ENCODE measurements at places on chromosomes 13 and 19. TPM values are rescaled to one million over a fixed set of nuclear protein-coding genes. Genes with fewer than 3 reads are reported as not detected.

GRCh38 chr19:31438401-31439269, 89.4 kb upstream of the TSHZ3 start:
- no peak for DNase-seq

- DNase-seq = no peak
Observed at GRCh38 chr19:38020311-38020710, 113.3 kb downstream of the SIPA1L3 start.

DNA sequence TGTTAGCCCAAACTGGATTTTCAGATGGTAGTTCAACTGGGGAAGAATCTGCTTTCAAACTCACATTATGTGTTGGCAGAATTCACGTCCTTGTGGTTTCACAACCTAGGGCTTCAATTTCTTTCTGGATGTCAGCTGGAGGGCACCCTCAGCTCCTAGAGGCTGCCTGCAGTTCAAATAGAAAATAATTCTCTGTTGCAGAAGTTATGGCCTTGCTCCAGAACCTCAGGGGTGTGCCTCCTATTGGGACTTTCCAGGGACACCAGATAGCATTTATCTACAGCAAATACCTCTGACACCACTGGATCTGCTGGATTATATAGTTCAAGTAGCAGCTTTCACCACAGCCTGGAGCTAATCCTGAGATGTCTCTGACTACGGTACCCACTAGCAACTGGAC, 11.8 kb upstream of the RB1 start:
- DNase-seq = no peak

DNA sequence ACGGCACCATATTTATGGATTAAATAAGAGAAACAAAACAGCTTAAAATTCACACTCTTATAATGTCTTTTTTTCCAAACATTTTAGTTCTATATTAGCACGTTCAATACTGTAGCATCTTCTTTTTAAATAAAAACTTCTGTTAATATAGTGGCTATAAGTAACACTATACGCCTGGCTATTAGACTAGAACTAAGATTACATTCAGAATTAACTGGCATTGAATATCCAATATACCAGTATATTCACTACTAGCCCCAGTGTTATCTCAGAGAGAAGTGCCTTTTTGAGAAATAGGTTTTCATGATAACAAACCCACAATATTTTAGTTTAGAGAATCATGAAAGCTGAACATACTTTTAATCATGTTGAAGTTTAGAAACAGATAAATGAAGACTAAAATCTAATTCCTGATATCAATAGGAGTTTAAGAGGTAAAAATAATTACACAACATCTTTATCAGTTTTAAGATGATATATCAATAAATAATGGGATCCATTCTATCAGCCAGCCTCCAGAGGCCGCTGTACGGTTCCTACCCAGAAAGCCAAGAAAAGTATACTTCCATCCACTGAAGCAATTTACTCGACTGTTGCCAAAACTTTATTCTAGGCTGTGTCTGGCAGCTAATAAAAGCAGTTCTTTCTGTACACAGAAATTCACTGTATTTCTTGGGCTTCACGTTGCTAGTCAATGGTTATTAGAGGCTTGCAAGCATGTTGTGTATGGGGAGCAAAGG, 1113.4 kb upstream of the MIR17HG start:
- no peak for DNase-seq

GRCh38 chr19:56084835-56085536, 36.1 kb downstream of the ZNF787 start:
- DNase-seq = no peak

THSD8 gene
- not detected for total RNA-seq

- DNase-seq = no peak
Observed at GRCh38 chr19:9878511-9879196, 43.5 kb downstream of the PIN1 start.

IZUMO2 gene
- not detected for total RNA-seq

DNA sequence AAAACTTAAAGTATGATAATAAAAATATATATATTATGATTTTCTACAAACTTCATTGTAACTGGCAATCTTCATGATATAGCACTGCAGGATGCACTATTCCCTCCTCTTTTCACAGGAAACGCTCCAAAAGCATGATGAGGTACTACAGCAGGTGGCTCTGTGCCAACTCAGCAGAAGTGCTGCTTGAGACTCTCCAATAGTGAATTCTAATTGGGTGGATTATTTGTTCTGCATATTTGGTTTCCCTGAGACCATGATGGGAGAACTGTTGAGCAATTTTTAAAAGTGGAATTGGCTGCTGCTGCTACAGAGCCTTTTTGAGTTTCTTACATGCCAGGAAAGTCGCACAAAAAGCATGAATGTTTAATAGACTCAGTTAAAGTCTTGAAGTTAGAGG, 1782.4 kb upstream of the PCDH20 start:
- DNase-seq = peak; percentile 12

ZNF471 gene
- 8.6 TPM for total RNA-seq

All from tongue (tissue), 3 donors.